NCI-H510A treated with DMSO at 0.1 percent for 48 hours (cell line): ENCODE measurements at places on chromosomes 12 and 14.

- no peak for DNase-seq
These were observed 10.4 kb upstream of the OSBPL8 start for GRCh38 chr12:76569685-76570604.

DNA sequence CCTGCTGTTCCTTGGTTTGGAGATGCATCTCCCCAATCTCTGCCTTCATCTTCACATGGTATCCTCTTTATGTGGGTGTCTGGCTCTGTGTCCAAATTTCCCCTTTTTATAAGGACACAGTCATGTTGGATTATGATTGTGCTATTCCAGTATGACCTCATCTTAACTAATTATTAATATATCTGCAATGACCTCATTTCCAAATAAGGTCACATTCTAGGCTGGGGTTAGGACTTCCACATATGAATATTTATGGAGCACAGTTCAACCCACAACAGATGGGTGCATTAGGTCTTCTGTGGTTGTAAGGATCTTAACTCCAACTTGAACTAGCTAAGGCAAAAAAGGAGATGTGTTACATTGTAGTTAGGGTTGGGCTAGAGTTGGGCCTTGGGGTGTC is 69.4 kb downstream of the ADCK1 start:
- no peak for DNase-seq

DNA sequence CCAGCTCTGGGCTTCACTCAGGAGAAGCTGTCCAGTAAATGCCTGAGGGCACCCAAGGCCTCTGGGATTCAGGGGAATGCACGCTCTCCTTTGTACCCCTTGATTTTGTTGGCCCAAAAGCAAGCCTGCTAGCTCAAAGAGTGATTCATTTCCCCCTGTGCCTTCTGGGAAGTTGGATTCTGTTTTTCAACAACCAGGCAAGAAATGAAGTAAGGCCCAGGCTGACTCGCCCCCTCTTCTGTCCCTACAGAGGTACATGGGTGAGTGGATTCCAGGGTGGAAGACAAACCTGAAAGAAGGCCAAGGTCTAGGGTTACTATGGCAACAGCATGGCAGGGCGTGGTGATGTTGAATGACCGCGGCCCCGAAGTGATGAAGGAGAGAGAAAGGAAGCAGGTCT is 9.3 kb upstream of the SERPINA5 start:
- DNase-seq = no peak

DNA sequence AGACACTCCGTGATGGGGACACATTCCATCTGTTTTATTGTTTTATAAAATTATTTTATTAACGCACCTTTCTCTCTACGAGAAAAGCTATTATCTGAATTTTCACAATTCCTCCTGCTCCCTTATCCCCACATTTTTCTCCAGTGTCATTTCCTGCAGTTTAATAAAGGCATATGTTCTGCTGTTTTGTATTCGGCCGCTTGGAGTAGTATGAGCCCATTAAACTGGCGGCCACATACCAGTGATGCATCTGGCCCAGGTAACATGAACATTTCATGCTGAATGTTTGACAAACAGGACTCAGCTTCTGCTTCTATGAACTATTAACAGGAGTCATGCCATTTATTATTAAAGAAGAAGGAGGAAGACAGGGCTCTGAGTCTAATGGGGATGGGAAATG is 511.0 kb downstream of the TMEM121 start:
- DNase-seq = no peak

DNA sequence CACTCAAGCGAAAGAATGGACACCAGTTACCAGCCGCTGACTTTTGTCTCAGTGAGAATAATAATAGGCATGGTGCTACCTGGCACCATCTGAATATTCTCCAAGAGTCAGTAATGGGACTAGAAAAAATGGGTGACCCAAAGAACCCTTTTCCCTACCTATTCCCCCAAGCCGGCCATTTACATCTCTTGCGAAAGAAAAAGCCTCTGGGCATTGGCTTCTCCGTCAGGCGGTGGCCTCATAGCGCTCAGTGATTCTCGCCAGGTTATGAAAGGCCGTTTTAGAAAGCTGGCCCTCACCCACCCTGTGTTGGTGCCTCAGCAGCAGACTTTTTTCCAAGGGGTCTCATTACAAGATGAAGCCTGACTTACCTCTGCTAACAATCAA is 523 bp upstream of the SLC6A15 start:
- DNase-seq = peak; percentile 36

GRCh38 chr14:22890416-22890815 is 7.4 kb downstream of the REM2 start:
- DNase-seq = no peak

DNA sequence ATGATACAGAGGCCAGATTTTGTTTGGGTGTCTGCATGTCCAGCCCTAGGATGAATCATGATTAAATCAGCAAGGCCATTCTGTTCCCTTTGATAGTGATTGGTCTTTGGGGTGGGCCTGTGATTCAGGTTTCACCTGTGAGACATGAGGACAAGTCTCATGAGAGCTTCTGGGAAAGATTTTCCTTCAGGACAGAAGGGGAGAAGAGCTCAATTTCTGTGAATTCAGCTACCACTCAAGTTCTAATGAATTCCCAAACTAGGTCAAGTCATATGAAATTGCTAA is 73.4 kb downstream of the ZNF664 start:
- DNase-seq = no peak

- DNase-seq = peak; percentile 27
These were observed 97.5 kb downstream of the CRACR2A start for GRCh38 chr12:3655328-3655900.

DNA sequence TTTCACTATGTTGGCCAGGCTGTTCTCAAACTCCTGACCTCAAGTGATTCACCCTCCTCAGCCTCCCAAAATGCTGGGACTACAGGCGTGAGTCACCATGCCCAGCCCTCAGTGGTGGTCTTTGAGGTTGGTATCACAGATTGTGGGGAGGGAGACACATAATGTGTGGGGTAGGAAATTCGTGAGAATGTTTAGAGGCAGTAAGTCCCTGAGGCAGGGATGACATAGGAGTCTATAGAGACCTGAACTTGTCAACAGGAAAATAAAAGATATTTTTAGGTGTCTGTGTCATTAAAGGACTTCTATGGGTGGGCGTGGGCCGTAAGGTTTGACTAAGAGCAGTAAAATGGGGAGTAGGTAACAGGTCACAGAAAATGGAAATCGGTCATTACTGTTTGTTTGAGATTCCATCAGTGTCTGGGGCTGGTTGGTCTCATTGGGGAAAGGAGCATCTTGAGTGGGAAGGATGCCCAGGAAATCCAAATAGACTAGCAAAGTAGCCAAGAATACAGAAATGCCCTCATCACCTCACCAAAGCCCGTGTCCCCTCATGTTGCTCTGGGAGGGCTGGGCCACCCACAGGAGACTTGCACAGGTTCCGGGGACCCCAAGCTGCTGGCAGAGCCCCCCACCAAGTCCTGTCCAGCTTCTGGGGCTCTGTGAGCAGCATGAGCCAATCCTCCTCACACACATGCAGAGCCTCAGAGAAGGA is 63.6 kb upstream of the BCL2L14 start:
- DNase-seq = no peak

GRCh38 chr14:101118746-101119591 is 215.4 kb upstream of the RTL1 start:
- no peak for DNase-seq

- DNase-seq = no peak
These were observed 1.2 kb downstream of the USP30 start for GRCh38 chr12:109053382-109054123.

DNA sequence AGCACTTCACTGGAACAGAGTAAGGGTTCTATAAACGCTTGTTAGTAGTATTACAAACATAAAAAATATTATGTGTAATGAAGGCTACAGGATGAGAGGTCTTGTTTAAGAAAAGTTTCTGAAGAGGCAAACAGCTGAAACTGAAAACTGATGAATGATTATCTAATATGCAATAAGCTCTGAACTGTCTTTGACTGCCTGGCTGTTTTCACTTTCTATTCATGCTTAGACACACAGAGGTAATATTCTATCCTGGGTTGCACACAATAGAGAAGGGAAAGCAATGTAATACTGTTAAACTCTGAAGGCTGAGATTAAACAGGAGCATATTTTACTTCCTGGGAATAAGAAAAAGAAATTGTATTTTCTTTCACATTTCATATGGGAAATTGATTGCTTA is 251.3 kb downstream of the ALX1 start:
- DNase-seq = no peak

DNA sequence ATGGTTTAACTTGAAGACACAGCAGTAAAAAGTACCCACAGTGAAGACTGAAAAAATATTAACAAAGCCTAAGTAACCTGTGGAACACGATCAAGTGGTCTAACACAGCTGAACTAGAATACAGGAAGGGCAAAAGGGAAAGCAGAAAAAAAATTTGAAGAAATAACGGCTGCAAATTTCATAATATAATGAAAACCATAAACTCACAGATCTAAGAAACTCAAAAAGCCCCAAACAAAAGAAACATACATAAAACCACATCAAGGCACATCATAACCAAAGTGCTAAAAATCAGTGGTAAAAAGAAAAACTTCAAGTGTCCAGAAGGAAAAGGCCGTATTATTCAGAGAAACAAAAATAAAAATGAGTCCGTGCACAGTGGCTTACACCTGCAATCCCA is 30.9 kb downstream of the SPPL3 start:
- no peak for DNase-seq

GRCh38 chr12:1723721-1724120 is 32.9 kb downstream of the ADIPOR2 start:
- no peak for DNase-seq

DNA sequence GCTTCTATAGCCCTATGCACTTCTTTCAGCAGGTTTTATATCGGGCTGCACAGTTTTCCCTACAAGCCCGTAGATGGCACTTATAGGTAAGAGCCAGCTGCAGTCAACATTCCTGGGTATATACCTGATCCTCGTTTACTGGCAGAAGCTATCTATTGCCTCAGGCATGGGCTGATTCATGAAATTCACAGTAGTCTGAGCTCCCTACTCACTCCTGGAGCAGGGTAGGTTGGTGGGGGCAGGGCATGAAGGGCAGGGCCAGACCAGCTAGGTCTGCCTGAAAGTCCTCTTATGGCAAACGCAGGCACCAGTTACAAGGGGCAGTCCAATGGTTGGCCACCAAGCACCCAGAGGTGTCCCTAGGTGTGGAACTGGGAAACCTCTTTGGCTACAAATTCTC is 345.8 kb downstream of the RPS29 start:
- no peak for DNase-seq

- no peak for DNase-seq
These were observed 5.6 kb upstream of the CFAP73 start for GRCh38 chr12:113143959-113144358.

DNA sequence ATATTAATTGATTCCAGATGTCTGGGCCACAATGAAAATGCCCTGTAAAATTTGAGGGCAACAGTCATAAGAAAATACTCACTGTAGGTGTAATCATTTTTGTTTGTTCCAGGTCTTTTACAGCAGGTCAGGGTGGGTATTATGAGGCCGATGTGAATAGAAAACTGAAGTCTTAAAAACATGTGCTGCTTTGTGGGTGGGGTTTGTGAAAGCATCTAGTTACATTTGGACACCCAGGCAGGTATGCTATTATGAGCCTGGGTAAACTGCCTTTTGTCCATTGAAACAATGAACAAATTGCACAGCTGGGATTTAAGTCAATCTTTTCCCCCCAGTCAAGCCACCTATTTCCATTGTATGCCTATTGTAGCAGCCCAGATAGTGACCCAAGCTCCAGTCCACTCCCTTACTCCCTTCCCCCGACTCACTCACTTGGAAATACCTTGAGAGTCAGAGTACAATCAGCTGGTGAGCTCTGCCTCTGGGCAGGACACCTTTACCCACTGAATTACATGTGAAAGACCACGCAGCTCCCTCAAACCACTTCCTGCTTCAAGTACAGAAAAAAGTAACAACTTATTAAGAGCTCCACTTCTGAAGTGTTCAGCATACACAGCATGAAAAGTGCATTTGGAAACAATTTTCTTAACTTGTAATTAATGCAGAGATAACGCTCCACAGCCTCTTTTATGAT is 1.8 kb downstream of the IGF1 start:
- DNase-seq = no peak

- no peak for DNase-seq
These were observed 72.8 kb upstream of the ABCD2 start for GRCh38 chr12:39692258-39692853.

- DNase-seq = no peak
These were observed 70.4 kb downstream of the TMEM116 start for GRCh38 chr12:111942557-111942956.

DNA sequence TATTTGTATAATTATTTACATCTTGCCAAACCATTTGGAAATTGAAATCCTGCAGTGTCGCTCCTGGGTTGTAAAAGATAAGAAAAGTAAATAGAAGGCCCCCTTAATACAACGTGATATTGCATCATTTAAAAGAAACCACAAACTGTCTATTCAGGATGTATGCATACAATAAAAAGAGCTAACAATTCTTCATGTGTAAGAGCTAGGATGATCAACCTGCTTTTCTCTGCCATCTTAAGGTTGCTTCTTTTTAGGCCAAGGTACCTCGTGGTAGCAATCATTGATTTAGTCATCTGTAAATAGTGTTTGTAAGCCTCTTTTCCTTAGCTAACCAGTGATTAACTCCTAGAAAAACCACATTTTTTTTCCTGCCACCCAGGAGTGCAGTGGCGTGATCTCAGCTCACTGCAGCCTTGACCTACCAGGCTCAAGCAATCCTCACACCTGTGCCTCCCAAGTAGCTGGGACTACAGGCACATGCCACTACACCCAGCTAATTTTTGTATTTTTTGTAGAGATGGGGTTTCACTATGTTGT is 3.3 kb upstream of the USP44 start:
- no peak for DNase-seq

DNA sequence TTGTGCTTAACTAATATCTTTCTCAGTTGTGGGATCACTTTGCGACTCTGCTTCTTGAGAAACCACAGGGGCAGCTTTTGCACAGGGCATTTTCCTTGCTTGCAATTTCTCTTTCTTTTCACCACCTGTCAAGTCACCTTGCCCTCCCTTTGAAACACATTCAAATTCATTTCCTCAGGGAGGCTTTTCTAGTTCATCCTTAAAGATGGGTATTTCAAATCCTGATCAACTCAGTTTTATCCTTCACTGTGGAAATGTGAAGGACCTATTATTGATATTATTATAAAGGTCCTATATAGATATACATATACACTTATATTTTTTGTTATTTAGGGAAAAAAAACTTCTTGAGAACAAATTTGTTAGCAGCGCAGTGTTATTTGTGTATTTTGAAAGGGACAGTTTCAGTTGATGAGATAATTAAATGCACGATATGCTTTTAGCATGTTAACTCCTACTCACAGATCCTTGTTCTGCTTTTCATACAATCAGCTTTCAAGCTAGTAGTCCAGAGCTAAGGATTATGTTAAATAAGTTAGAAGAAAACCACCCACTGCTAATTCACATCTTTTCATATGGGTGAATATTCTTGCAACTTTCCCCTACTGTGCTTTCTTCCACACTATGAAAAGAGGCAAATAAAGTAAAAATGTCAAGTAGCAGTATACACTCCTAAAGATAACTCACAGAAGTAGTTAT is 501.4 kb upstream of the RGS6 start:
- DNase-seq = no peak

DNA sequence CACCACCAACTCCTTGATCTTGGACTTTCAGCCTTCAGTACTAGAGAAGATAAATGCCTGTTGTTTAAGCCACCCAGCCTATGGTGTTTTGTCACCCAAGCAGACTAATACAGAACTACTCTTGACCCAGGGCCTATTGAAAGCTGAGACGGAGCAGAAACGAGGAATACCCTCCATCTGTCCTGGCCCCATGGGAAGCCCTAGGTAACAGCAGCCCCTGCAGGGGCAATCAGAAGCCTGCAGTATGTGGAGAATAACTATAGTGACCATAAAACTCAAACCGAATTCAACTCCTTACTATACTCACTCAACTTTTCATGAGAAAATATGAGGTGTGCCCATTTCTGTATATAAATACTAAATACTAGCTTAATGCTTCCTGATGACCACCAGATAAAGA is 307.4 kb downstream of the NUAK1 start:
- DNase-seq = no peak

- DNase-seq = no peak
These were observed 16.8 kb upstream of the ANKRD33 start for GRCh38 chr12:51871126-51871525.
